Dermis microvascular lymphatic vessel endothelial cell (primary cell): ENCODE measurements at places on chromosomes 11 and 22. TPM values are rescaled to one million over a fixed set of nuclear protein-coding genes. Genes with fewer than 3 reads are reported as not detected.

DNA sequence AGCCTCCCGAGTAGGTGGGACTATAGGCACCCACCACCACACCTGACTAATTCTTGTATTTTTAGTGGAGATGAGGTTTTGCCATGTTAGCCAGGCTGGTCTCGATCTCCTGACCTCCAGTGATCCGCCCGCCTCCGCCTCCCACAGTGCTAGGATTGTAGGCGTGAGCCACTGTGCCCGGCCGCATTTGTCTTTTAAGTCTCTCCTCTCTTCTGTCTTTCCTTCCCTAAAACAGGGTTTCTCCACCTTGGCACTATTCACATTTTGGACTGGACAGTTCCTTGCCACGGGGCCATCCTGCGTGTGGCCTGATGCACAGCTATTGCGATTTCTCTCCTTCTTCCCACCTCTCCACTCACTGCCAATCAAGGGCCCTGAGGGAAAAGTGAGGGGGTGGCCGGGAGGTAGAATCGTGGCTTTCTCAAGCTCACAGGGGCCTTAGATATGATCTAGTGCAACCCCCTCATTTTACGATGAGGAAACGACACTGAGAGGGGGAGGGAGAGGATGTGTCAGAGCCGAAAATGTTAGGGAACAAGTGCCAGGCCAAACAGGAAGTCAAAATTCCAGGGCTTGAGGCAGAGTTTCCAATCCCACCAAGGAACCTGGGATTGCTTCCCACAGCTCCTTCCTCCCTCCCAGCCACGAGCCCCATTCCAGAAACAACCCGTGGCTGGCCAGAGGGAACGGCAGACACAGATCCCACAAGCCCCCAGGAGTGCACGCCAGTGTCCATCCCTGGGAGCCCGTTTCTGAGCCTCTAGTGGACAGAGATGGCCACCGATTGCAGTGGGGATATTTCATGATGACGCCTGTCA lies 21.2 kb downstream of the SCGB1A1 start:
- peak; percentile 47 for DNase-seq

GRCh38 chr11:128388206-128388815 lies 199.0 kb downstream of the ETS1 start:
- DNase-seq: peak; percentile 22

DNA sequence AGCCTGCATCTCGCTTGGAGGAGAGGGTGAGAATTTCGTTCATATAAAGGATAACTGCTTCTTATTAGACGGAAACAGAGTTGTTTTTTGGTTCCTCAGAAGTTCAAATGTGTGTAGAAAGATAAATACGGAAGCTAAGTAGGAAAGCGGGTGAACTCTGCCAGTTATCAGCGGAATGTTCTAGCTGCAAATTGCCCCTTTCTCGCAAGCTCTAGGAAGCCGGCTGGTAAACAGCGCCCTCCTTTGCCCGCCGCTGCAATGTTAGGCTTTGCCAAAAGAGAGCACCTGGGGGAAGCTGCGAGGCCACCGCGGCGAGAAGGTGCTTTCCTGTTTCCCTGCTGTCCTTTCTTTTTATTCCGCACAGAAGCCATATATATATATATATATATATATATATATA lies 67.0 kb downstream of the IGLL5 start:
- DNase-seq: no peak

DNA sequence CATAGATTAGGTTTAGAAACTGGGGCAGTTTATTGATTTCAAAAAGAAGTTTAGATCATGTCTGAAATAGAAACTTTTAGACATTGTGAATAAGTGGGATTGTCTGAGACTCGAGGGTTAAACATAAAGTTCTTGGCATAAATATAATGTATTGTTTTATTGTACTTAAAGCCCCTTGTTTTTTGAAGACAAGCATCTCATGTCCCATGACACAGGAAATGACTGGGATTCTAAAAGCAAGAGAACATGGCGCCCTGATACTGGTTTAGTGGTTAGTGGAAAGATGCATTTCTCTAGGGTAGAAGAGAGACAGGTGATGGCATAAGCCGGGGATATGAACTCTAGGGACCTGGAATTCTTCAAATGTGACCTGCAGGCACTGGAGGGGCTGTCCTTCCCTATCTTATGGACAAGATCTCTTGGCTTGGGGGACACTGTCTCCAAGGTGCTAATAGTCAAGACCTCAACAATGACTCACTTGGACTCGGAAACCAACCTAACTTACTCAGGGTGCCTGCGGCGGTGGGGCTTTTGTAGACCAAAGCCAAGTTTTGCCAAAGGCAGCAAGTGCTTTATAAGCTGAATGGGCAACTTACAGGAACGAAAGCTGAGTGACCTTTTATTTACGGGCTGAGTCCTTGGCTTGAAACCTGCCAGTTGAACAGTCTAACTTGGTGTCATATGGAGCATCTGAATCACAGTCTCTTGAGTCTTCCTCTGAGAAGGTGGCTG lies 48.2 kb downstream of the UBASH3B start:
- DNase-seq: peak; percentile 77

DNA sequence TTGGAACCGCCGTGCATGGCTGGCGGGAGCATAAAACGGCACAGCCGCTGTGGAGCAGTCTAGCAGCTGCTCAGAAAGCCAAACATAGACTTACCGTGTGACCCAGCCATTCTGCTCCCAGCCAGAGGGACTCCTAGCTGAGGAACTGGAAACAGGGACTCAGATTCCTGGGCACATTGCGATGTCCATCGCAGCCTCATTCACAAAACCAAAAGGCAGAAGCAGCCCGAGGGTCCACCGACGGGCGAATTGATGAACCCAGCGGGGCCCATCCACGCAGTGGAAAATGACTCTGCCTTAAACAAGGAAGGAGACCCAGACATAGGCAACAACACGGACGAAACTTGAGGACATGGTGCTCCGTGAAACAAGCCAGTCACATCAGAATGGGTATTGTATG lies 5.7 kb upstream of the MUC5B start:
- DNase-seq: no peak

- no peak for DNase-seq
These were observed 48.4 kb upstream of the MPEG1 start for GRCh38 chr11:59261150-59261549.

- no peak for DNase-seq
These were observed 101.6 kb downstream of the CHST1 start for GRCh38 chr11:45563810-45564209.

DNA sequence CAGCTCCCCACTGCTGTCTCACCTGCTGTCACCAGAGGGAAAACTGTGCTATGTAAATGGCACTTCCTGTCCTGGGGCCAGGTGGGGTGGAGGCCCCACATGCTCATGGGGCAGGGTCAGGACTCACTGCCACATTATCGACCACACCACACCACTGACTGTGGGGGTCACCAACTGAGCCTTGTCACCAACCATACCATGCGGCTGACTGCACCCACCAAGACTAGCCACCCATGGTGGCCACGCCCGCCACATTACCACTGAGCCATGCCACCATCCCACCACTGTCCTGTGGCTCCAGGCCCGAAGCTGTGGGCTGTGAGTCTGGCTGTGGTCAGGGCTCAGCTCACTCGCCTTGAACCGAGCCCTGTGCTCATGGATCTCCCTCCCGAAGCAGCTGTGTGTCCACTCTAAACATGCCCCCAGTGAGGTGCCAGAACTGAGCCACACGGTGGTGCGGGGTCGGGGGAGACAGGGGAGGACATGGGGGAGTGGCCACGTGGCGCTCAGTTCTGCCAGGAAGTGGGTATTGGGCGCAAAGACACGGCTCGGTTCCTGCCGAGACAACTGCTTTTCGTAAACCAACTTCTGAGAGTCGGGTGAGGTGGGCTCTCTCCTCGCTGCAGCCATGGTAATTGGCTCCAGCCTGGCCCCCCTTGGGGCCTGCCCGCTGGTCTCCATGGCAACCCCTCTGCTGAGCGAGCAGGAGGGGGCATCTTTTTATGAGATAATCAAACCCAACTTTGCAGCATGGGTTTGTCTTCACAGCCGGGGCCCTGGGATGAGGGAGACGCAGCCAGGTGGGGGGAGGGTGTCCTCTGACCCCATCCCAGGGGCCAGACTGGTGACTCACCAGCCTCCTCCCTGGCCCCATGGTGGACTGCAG lies 23.2 kb downstream of the RTN4R start:
- no peak for DNase-seq

DNA sequence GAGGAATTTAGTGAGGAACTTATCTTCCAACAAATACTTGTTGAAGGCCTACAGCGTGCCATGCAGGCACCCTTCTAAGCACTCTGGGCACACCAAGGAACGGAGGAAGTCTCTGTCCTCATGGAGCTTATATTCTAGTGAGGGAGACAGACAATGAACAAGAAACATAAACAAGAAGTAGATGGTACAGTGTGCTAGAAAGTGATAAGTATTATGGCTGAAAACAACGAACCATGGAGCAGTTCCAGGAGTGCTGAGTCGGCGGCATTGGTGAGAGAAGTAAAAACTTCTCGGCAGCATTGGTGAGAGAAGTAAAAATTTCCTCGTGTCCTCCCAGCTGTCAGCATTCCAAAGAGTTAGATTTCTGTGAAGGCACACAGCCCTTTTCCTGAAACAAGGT lies 53.2 kb downstream of the FAM76B start:
- no peak for DNase-seq

GRCh38 chr11:7436657-7437056 lies 48.6 kb upstream of the OLFML1 start:
- no peak for DNase-seq

- no peak for DNase-seq
These were observed 1041.8 kb downstream of the LRRC4C start for GRCh38 chr11:40417627-40418026.

- no peak for DNase-seq
These were observed 50.7 kb downstream of the PPME1 start for GRCh38 chr11:74221816-74222215.

GRCh38 chr11:84264066-84264465 lies 977.9 kb upstream of the CCDC90B start:
- no peak for DNase-seq

- DNase-seq: no peak
These were observed 1508.9 kb downstream of the BRD1 start for GRCh38 chr22:48318575-48319320.

DNA sequence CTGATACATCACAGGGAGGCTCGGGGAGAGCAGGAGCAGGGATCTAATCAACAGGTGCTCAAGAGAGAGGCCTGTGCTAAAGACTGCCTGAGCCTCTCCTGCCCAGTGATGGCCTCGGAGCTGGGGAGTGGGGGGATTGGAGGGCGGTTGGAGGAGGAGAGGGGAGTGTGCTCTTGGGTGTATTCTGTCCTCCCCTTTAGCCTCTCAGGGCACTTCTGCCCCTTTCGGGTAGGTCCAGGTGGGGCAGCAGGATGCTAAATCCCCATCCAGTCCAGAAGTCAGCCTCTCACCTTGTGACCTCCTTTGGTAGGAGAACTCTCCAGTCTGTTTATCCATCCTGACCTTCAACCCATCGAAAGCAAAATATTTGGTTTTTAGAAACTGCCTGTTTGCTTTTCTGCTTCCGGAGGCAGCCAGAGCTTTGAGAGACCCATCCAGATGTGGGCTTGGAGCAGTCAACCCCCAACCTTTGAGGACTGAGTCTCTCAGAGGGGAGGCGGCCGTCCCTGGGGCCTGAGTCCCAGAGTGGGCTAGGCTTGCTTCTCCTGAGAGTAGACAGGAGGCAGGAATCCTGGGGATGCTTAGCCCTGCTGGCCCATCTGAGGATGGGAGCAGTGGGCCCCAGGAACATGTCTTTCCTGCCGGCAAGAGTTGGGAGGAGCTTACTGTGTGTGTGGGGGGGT lies 105.2 kb upstream of the SYT13 start:
- DNase-seq: no peak

DNA sequence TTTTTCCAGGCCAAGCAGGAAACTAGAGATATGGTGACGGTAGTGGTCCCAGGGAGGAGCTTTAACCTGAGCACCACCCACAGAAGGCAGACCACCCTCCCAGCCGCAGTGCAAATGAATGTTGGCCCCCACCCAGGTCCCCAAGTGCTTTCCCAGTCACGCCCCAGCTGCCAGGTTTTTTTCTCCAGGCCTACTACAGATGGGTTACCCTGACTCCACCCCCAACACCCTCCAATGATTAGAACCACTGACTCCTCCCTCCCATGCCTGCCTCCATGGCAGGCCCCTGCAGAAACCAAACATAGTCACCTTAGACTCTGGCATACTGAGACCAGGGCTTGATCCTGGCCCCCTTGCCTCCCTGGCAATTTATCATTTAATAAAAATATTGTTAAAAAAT lies 58.7 kb upstream of the CHST1 start:
- no peak for DNase-seq

DNA sequence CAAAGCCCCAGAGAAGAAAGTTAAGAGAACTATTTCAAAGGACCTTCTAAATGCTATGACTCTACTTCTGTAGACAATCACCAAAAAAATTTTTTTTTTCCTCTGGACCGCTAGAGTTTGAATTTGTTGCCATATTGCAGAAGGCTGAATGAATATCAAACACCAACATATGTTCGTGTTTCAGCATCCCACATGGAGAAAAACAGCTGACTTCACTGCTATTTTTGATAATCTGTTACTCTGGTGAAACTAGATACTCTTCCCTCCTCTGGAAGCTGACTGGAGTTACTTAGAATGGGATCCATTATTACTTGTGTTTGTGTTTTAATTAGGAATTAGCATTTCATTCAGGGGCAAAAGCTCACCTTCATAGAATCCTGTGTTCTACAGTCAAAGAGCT lies 447.0 kb downstream of the AASDHPPT start:
- DNase-seq: no peak

DNA sequence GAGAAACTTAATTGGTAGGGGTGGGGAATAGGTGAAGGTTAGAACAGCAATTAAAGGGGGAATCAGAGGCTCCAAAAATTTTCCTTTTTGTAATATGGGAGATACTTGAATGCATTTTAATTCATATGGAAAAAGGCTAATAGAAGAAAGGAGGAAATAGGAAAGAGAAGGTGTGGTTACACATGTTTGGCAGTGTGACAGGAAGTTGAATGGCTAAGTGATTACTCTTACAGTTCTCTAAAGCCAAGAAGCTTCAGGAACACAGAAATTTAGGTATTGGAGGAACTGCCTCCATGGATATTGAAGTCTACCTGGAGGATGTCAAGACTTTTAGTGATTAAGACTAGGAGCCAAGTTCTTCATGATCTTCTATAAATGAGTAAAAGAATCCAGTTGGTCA lies 6.3 kb downstream of the NXPE2 start:
- DNase-seq: no peak

DNA sequence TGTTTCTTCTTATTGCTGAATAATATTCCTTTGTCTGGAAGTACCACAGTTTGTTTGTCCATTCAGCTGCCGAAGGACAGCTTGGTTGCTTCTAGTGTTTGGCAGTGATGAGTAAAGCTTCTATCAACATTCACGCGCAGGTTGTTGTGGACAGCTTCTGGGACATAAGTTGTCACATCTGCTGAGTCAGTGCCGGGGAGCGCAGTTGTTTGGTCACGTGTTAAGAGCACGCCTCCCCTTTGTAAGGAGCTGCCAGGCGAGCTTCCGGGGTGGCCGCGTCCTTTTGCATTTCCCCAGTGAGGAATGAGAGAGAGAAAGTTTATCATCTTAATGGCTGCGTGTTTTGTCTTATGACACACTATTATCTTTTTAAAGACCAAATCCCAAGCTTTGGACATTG lies 30.3 kb downstream of the SAMM50 start:
- no peak for DNase-seq

The TEAD1 gene
- total RNA-seq: 17.3 and 26.9 TPM in 2 replicates

The BRMS1 gene
- 53.1 and 53.7 TPM in 2 replicates for total RNA-seq

The PATE3 gene
- not detected in 2 replicates for total RNA-seq

The MIAT gene
- total RNA-seq: 0.13 and 0.38 TPM in 2 replicates

The MRGPRG gene
- total RNA-seq: not detected in 2 replicates

The CASTOR1 gene
- 5.5 and 8.2 TPM in 2 replicates for total RNA-seq

The IRAG1 gene
- total RNA-seq: 0.39 and 0.63 TPM in 2 replicates

The WBP2NL gene
- not detected in 2 replicates for total RNA-seq
